Activated CD4-positive, alpha-beta T cell treated with anti-CD3 and anti-CD28 coated beads, Interleukin-2, amount 10 ng/mL, durations not matched to agents 7 days and 5 days (primary cell): ENCODE measurements at places on chromosomes 11 and 22.

- DNase-seq = no peak
Observed at GRCh38 chr11:122141725-122142124, 25.7 kb upstream of the BLID start.

DNA sequence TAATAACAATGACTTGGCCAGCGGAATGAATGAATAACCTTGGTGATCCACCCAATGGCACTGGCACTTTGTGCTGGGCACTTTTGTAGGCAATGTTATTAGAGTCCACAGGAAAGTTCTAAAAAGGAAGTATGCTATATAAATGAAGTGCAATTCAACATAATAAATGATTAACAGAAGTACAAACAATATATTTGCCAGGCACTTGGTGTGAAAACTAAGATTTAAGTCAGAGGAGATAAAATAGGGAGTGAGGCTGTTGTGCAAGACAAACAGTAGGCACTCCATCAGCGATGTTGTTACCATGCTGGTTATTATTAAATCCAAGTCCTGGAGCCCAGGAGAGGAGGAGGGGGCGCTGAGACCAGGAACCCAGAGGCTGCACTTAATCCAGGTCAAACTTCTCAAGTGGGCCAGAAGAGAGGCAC lies 173.8 kb downstream of the LARGE1 start:
- no peak for DNase-seq

GRCh38 chr22:20424932-20425565 lies 12.6 kb downstream of the SCARF2 start:
- DNase-seq = no peak

- no peak for DNase-seq
Observed at GRCh38 chr11:22668005-22668796, 1.8 kb downstream of the GAS2 start.

DNA sequence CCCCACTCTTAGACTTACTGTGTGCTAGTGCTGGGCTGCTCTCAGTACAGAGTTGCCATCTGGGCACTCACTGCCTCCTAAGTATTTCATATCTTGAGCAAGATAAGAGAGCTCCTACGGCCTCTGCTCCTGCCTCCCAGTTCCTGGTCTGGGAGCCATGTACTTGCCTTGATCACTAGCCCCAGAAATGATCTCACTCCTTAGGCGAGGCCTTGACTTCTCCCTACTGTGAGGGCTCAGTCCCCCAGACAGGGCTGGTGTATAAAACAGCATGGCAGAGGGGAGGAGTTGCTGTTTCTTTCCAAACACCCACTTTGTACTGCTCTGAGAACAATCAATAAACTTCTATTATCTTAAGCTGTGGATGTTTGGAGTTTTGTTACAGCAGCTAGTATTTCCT lies 47.4 kb upstream of the TP53I11 start:
- no peak for DNase-seq

DNA sequence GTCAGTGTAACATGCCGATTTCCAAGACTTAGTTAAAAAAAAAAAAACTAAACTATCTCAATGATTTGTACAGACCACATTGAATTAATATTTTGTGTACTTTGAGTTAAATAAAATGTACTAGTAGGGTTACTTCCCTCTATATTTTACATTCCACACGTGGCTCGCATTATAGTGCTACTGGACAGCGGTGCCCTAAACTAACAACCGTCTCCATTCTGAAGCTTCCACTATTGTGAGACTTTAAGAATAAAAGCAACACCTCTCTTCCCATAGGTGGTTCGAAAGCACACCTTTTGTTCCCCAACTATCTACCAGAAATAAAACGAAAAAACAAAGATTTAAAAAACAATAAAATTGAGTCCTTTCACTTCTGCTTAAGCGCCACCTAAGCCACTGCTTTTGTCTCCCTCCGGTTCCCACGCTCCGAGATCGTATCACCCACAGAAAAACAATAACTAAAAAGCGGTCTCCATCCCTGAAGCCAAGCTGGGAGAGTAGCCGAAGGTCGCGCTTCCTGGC lies 380 bp upstream of the TTC17 start:
- no peak for DNase-seq

GRCh38 chr11:126384449-126385070 lies 29.1 kb downstream of the ST3GAL4 start:
- DNase-seq = no peak

DNA sequence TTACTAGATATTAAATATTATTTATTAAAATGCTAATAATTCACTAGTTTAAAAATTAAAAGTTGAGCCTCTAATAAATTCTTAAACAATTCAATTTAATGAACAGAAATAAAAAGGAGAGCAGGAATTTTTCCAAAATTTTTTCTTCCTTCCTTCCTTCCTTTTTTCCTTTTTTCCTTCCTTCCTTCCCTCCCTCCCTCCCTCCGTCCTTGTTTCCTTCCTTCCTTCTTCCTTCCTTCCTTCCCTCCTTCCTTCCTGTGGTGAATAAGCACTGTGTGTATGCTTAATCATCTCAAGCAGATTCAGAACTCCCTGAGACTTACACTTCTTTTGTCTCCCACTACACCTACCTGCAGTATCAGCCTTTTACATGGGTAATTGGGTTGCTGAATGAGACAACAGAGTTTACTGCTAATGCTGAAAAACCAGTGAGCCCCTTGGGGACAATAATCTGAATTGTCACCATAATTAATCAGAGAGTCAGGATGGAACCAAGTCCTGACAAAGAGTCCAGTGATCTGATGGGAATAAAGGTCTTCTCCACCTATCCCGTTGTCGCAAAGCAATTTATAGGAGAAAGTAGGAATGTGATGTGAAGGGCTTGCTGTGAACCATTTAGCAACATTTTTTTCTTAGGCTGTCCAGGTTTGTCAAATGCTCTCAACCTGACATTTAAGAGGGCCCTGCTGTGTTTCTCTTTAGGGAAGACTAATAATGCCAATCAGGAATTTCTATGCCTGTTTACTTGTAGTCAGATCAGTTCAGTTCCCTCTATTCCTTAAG lies 58.1 kb upstream of the CEP295 start:
- no peak for DNase-seq

GRCh38 chr11:129643031-129643721 lies 172.5 kb upstream of the TMEM45B start:
- no peak for DNase-seq

DNA sequence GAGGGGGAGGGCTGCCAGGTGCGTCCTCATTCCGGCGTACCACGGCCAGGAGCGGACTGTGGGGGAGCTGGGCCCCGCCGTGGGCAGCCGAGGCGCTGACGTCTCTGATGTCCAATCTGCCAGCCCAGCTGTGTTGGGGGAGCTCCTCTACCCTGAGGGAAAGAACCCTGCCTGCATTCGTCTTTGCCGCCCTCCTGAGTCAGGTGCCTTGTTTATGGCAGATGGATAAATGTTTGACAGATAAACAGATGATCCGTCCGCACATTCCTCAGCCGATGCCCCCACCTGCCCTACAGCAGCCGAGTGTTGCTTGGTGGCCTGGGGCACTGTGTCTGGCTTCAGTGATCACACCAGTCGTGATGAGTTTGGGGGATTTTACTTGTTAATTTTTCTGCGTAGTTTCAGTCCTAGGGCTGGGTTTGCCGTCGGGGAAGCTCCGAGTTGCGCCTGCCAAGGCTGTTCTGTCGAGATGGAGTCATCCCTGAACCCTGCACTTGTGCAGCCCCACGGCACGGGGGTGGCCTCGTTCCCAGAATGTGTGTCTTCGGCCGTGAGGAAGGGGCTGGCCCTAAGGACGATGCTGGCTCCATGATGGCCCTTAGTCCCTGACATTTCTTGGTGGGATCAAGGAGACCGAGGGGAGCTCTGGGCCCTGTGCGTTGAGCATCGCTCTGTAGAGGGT lies 1083.9 kb downstream of the BRD1 start:
- no peak for DNase-seq

GRCh38 chr11:102155676-102156075 lies 45.4 kb downstream of the YAP1 start:
- no peak for DNase-seq

- DNase-seq = no peak
Observed at GRCh38 chr11:65907878-65908277, 7.7 kb upstream of the FOSL1 start.

DNA sequence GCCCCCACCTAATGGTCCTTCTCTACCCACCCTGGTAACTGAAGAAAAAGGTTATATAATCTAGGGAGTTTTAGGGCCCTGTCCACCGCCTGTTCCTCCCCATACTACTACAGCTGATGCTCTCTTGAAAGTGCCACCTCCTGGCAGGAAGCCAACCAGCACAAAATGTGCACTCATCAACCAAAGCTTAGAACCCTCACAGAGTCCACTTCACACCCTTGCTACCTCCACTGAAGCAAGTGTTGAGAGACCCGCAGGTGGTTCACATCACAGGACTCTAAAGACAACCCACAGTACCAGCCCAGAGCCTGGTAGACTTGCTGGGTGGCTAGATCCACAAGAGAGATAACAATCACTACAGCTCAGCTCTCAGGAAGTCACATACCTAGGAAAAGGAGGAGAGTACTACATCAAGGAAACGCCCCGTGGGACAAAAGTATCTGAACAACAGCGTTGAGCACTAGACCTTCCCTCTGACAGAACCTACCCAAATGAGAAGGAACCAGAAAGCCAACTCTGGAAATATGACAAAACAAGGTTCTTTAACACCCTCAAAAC lies 17.5 kb upstream of the OR10W1 start:
- DNase-seq = no peak

DNA sequence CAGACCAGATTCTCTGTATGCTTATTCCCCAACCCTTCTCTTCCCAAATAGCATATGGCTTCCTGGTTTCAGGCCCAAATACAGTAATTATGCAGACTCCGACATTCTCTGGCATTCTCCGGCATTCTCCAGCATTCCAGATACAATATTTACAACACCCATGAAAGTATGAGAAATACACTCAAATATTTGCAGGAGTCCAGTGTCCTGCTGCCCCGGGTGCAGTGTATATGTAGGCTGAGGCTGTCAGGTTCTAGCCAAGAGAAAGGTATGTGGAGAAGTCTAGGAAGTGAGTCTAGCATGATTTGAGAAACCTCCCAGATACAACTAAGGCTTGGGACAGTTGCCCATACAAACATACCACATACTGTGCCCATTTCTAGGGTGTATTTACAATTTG lies 160.7 kb downstream of the SOX6 start:
- no peak for DNase-seq

DNA sequence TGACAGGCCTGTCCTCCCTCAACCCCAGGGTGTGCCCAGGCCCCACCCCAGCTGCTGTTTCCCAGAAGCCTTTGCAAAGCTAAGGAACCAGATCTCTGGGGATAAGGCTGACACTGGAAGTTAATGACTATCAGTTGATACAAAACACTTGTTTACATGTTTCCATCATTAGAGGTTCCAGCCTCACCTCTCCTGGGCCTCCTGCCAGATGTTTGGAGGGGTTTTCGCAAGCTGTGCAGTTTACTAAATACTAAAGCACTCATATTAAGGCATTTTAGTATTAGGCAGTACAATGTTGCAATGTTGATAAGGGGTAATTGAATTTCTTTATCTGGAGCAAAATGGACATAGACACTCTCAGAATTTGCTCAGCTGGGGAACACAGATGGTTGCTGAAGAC lies 218.7 kb downstream of the INSC start:
- DNase-seq = no peak
